Subcutaneous adipose tissue (tissue), 4 donors: ENCODE measurements at places on chromosomes 3 and 15. TPM values are rescaled to one million over a fixed set of nuclear protein-coding genes. Genes with fewer than 3 reads are reported as not detected.

The GOLGA8S gene
- 0.44 TPM for total RNA-seq

The PPP2R3A gene
- 14.8 TPM for total RNA-seq

The TMEM158 gene
- 0.51 TPM for total RNA-seq

The SH3BP5 gene
- total RNA-seq = 67.5 TPM

The SKOR1 gene
- not detected for total RNA-seq

The PLSCR5 gene
- not detected for total RNA-seq

The DPPA2 gene
- total RNA-seq = not detected
